ENCODE measurements at places on chromosomes 4 and X.

DNA sequence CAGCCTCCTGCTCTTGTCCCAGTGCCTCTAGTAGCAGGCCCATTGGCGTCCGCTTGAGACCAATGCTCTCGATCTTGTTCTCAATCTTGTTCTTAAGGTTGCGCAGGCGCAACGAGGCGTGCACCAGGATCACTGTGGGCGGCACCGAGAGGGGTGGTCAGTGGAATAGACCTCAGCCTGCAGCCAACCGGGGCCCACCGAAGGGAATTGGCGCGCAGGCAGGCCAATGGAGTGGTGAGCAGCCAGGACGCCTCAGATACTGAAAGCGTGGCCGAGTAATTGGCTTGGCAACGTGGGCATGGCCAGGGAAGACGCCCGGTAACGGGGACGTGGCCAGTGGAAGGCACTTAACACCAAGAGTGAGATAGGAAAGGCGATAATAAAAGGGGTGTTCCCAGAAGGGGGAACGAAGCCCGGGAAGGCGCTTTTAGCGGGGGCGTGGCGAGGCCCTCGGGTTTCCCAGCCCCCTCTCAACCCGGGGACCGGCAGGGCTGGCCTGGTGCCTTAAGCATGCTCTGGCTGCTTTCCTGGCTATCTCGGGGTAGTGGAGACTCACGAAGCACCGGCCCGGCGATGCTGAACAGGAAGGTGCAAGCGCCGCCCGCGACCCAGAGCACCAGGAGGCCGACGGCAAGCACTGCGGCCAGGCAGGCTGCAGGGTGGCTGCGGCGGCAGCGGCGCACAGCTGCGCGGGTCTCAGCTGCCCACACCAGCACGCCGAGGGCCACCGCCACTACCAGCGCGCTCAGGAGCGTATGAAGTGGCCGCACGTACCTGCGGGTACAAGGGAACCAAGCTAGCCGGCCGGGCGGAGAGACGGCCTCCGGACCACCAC, 1.7 kb downstream of the PRAF2 start:
- DNase-seq = peak; percentile 86

- DNase-seq = no peak
Measured at GRCh38 chr4:33941854-33942253, 2302.5 kb downstream of the ARAP2 start.

DNA sequence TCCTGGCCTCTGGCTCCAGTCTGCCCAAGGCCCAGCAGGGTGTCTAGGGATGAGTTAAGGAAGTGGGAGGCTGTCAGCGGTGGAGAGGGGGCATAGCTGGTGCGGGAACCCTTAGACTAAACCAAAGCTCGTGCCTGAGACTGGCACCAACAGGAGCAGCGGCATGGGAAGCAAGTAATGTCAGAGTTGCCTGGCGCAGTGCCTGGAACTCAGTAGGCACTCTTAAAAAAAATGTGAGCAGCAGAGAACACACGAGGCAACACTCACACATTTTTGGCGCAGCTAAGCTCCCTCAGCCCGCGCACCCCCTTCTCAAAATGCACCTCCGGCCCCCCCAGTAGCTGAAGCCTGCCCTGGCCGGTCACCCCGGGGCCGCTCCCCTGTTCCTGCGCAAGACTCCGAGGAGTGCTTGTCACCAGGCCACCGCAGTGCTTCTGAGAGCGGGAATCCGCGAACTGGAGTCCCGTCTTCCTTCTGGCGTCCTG, 583 bp downstream of the GABRE start:
- DNase-seq = peak; percentile 54

GRCh38 chrX:41314204-41314603, 19.8 kb upstream of the DDX3X start:
- no peak for DNase-seq

GRCh38 chr4:12144051-12144450, 715.4 kb upstream of the HS3ST1 start:
- no peak for DNase-seq

GRCh38 chrX:103556963-103557612, 28.2 kb upstream of the TCEAL4 start:
- no peak for DNase-seq

DNA sequence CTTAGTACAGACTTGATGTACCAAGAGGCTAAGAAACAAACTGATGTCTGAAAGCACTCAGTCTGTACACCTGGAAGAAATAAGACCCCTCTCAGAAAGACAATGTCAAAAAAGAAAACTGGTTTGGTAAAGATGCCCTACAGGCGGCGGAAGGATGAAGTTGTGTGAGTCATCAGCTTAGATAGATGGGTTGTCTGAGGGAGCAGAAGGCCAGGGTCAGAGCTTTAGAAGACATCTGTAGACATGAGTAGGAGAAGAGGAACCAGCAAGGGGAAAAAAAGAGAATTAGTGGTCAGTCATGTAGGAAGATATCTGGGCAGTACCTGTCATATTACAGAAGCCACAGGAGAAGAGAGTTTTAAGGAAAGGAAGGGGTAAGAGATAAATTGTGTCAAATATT, 8.3 kb downstream of the SRPX2 start:
- DNase-seq = no peak

- DNase-seq = no peak
Measured at GRCh38 chr4:15832523-15833451, 54.7 kb downstream of the CD38 start.

DNA sequence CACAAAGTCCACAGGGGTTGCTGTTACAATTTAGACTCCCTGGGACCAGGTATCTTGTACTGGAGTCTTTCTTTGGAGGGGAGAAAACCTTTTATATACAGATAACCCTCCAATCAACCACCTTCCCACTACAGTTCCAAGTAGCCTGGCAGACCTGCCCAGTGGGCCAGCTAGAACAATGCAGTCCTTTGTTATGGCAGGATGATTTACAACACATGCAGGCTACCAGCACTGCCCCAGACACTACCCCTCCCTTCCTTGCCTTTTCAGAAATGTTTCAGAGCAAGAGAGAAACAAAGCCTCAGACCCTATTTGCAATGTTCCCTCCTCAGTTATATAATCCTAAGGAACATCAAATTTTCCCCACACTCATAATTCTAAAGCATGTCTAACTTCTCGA, 11.1 kb downstream of the RASL11B start:
- peak; percentile 59 for DNase-seq

DNA sequence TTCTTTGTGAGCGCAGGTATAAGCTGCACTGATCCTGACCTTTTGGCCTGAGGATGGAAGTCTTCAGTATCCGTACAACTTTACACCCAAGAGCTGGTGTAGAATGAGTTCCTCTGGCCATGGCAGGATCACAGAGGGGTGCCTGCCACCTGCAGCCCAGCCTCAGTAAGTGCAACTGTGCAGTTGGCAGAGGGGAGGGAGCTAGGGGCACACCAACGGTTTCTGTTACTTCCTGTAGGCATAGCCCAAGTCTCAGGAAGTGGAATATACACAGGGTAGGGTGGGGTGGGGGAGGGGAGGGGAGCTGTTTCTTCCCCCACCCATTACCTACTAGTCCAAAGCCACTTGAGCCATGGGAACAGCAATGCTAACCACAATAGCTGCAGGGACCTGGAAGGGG, 85.4 kb upstream of the GBA3 start:
- peak; percentile 43 for DNase-seq

DNA sequence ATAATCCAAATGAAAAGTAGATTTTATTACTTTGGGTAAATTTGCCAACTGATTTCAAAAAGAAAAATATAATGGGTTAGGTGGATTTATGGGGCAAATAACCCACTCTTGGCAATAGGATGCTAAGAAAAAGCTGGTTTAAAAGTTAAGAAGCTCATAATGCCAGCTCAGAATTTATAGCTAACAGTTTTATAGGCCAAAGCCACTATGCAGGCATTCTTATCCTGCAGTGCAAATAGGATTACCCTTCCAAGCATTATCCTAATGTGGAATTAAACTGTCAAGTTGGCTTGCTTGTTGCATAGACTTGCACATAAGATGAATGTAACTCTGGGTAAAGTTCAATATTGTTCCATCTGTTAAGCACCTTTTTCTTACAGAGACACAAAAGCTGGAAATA, 703.0 kb downstream of the PCDH18 start:
- no peak for DNase-seq

- DNase-seq = peak; percentile 8
Measured at GRCh38 chr4:86221002-86221401, 138.9 kb downstream of the MAPK10 start.

- peak; percentile 81 for DNase-seq
Measured at GRCh38 chr4:683982-684622, 4.8 kb downstream of the SLC49A3 start.

DNA sequence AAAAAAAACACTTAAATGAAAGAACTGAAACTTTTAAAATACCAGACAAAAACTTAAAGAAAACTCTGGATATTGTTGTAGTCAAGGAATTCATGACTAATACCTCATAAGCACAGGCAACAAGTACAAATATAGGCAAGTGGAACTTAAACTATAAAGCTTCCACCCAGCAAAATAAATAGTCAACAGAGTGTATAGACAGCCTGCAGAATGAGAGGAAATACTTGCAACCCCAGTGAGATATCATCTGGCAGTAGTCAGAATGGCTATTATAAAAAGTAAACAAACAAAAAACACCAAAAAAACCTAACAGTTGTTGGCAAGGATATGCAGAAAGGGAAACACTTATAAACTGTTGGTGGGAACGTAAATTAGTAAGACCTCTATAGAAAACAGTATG, 9.6 kb upstream of the RPS6KA6 start:
- no peak for DNase-seq

DNA sequence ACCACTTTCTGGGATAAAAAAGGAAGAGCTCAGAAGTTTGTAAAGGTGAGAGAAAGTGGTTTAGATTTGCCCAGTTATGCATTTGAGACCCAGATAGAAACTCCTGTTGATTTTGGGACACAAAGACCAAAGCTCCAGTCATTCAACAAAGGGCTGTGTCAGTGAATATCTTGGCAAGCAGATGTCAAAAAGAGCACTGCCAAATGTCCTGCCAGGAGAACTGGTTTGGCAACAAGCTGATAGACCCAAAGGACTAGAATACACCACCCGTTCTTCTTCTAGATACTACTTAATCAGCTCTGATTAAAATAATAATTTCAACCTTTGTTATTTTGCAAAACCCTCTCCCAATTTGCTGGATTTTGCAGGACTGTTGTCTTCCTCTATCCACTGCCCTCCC, 121.4 kb downstream of the NHS start:
- no peak for DNase-seq

Measured in astrocyte of the hippocampus (primary cell).